LHCN-M2 (cell line): ENCODE measurements at places on chromosomes 16 and 17. TPM values are rescaled to one million over a fixed set of nuclear protein-coding genes. Genes with fewer than 3 reads are reported as not detected.

Gene KCNH4
- under 0.01 TPM in 1 of 2 replicates, not detected in the other for total RNA-seq

Gene CBFA2T3
- not detected in 2 replicates for total RNA-seq

Gene TNFSF12
- total RNA-seq: 14.8 and 20.7 TPM in 2 replicates

Gene TBC1D3
- total RNA-seq: not detected in 2 replicates

Gene CMTM2
- total RNA-seq: not detected in 2 replicates

Gene AGRP
- total RNA-seq: not detected in 2 replicates

Gene SP6
- total RNA-seq: not detected in 2 replicates

Gene CRYBA1
- total RNA-seq: not detected in 2 replicates

Gene NXPH3
- 0.06 and 0.19 TPM in 2 replicates for total RNA-seq

Gene HOXB9
- total RNA-seq: 3.6 and 5.1 TPM in 2 replicates
